Cortex of kidney (tissue), 1 donor: ENCODE measurements at places on chromosomes 16 and 17.

DNA sequence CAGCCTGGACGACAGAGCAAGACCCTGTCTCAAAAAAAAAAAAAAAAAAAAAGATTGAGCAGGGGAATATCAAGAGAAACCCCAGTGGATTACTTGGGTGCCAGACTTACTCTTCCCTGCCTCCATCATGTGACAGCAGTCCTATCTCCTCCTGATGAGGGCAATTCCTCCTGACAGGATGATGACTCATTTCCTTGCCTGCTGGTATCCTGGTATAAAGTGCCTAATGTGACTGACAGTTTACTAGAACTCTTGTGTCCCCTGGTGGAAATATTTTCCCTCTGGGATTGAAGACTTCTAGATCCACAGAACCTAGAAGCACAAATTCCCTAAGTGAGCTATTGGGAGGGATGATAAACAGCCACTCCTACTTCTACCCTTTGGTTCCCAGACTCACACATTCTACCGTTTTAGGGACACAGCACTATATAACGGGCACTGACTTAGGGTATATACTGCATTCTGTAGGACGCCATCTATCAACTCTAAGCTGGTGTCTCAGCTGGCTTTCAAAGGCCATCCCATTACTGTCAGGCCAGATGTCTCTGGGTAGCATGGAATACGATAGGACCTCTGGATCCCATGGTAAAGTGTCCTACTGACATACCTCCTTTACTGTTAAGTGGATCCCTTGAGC is 114.6 kb upstream of the MED13 start:
- DNase-seq = no peak

DNA sequence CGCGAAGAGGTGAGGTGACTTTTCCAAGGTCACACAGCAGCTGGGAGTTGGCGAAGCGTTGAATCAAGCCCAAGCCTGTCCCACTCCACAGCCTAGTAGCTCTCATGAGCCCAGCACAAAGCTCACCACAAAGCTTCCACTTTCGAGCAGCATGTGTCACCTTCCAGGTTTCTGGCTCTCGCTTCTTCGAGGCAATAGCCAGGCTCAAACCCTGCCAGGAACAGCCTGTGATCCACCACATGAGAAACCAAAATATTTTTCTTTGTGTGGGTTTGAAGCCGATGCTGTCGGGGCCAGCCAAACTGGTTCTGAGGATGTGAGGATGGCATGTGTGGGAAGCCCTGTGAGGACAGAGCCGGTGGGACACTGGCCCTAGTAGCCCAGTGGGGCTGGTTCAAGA is 68.1 kb downstream of the COG7 start:
- no peak for DNase-seq

DNA sequence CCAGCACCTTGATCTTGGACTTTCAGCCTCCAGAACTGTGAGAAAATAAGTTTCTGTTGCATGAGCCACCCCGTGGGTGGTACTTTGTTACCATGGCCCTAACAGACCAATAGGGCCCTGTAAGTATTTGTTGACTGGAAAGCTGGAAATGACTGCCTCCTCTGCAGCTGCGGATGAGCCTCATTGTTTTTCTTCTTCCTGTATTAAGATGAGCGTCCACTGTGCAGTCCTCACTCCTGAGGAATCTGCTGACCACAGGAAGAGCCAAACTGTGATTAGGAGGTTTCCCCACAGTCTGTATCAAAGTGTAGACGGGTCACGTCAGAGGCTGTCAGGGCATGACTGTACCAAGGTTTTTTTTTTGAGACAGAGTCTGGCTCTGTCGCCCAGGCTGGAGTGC is 12.2 kb upstream of the AKTIP start:
- no peak for DNase-seq

- no peak for DNase-seq
Observed at GRCh38 chr16:15037003-15037402, 18.9 kb downstream of the NTAN1 start.

DNA sequence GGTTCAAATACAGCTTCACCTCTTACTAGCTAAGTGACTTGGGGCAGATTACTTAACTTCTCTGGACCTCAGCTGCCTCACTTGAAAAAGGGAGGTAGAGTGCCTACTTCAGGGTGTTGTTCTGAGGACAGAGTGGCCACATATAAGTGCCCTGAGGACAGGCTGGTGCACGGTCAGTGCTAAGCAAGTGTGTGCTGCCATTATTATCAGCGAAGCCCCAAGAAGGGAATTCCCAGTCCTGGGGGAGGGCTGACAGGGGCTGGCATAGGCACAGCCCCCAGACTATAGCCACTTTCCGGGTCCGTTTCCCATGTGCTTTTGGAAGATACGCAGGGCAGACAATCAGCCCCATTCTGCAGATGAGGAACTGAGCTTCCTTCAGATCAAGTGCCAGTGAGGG is 2.5 kb downstream of the ZBTB4 start:
- no peak for DNase-seq

DNA sequence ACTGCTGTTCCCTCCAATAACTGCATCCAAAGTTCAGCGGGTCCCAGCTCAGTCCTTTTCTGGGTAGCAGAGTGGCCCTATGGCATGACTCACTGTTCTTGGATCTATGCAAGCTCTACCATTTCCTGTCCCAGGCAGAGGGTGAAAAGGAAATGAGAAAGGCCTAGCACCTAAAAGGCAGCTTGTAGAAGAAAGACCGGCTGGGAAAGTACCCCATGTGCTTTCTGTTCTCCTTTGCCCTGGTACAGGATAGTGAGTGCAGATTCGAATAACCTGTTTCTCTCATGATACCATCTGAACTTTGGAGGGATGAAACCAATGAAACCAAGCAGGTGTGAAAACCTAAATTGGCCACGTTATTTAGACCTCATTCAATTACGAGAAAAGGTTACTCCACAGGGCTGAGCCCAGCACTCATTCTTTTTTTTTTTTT is 12.7 kb upstream of the HASPIN start:
- DNase-seq = no peak

GRCh38 chr16:787978-788398 is at the start of gene RPUSD1:
RPUSD1 (minus strand) TSS chr16:788381; CDS start chr16:787737, 644 bp downstream.
- no peak for DNase-seq

- no peak for DNase-seq
Observed at GRCh38 chr16:82671741-82672140, 45.0 kb downstream of the CDH13 start.

DNA sequence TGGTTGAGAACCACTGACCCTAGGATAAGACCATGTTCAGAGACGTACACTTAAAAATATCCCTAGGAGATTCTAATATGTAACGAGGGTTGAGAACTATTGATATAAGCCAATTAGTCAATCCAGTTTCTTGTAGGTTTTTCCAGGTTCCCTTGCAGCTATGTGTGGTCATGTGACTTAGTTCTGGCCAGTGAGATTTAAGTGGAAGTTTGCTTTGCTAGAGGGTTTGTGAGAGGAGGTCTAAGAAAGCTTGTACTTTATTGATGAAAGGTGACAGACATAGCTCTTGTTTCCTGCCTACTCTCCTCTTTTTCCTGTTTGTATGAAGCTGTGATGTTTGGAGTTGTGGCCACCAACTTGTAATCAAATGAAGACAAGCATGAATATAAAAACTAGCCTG is 110.1 kb upstream of the SIAH1 start:
- DNase-seq = no peak

- no peak for DNase-seq
Observed at GRCh38 chr17:31015639-31016038, 44.8 kb downstream of the RNF135 start.

- no peak for DNase-seq
Observed at GRCh38 chr16:14366974-14367707, 262.9 kb downstream of the PARN start.

GRCh38 chr16:68539711-68540239 is 684 bp downstream of the ZFP90 start:
- DNase-seq = no peak

- DNase-seq = no peak
Observed at GRCh38 chr16:29791845-29792807, 1.6 kb downstream of the KIF22 start.

DNA sequence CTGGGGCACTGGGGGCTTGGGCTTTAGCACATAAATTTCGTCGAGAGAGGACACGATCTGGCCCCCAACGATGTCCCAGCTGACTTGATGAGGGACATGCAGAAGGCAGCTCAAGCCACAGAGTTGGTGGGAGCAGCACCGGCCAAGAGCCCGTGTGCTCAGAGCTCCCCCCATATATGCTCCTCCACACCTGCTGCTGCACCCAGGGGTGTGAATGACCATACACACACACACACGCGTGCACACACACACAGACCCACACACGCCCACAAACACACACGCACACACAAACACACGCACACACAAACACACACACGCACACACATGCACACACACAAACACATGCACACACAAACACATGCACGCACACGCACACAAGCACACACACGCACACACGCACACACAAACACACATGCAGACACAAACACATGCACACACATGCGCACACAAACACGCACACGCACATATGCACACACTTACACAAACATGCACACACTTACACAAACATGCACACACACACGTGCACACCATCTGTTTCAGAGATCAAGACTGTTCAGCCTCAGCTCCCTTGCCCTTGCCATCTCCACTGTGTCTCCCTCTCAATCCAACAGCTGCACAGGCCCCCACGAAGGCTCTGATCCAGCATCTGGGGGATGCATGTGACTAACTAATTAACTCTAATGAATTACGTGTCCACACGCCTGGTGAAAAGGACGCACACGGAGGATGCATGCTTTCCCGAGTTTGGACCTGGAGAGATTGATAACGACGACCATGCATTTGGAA is 85.6 kb upstream of the TNRC6C start:
- no peak for DNase-seq

GRCh38 chr16:11118479-11118878 is 137.5 kb downstream of the SOCS1 start:
- no peak for DNase-seq

- DNase-seq = no peak
Observed at GRCh38 chr16:74045513-74045912, 251.1 kb upstream of the PSMD7 start.

GRCh38 chr17:36599546-36600250 is 1.7 kb upstream of the MRM1 start:
- no peak for DNase-seq

GRCh38 chr16:69599731-69600130 is 34.0 kb downstream of the NFAT5 start:
- DNase-seq = no peak

GRCh38 chr17:66996926-66997325 is 32.4 kb downstream of the CACNG4 start:
- no peak for DNase-seq

DNA sequence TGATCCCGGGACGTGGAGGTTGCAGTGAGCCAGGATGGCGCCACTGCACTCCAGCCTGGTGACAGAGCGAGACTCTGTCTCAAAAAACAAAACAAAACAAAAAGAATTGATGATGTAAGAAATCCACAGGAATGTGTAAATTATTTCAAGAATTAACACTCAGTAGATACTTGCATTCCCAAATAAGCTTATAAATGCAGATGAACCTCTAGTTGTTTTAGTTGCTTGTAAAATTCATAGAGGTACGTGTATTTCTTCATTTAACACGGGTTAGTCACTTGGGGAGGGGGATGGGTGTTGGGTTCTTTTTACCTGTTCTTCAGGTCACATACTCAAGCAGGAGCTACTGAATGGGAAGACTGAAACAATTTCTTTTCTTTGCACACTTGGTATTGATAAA is 55.7 kb upstream of the FBXO47 start:
- DNase-seq = no peak

GRCh38 chr16:51072591-51072990 is 78.5 kb downstream of the SALL1 start:
- DNase-seq = no peak

DNA sequence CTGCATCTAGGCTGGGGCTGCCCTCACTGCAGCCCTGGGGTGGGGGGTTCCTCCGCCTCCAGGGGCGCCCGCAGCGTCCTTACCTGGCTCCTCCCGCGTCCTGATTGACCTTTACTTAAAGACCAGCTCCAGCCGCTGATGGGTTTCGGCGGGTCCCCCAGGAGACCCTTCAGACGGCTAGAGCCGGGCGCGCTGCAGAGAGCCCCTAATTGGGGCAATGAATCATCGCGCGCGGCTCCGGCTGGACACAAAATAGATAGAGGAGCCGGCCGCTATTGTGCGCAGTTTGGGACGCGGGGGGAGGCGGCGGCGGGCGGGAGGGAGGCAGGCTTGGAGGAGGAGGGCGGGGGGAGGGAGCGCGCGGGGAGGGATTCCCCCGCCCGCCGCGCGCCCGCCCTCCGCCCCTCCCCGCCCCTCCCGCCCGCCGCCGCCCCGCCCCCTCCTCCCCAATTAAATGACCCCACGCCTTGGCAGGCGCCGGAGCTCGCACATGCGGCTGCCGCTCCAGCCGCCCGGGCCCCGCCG is 56.5 kb upstream of the CIBAR2 start:
- no peak for DNase-seq

DNA sequence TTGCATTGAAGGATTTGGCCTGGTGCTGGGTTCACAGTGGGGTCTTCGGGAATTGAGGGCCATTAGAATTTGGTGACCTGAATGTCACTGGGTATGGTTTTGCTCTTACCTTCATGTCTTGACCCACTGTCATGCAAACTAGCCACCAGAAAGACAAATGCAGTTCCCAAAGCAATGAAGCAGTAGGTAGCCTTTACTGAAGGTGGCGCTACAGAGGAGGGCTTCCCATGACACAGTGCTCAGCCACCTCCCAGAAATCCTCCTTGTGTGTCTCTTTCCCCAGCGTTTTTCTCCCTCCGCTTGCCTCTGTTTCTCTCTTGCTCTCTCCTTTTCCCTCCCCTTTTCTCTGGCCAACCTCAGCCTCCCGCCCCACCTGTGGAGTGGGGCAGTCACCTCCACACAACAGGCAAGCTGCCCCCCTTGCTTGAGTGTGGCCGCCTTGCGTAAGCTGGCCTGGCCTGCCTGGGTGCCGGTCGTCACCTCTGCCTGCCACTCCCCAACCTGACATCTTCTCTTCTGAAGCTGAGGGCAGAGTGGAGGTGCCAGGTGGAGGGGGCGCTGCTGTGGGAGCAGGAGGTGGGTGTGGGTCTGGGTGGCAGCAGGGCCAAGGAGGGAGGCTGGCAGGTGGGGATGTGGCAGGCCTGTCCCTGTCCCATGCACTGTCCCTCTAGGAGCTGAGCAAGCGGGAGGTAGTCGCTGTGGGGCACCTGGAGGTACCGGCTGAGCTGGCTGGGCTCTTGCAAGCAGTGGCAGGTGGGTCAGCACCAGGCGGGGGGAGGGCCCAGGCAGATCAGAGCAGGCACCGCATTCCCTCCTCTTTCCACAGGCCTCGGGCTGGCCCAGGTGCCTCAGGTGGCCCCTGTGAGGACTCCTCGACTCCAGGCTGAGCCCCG is 34.7 kb downstream of the MYO15A start:
- no peak for DNase-seq

GRCh38 chr16:12461201-12461600 is 342.5 kb downstream of the CPPED1 start:
- DNase-seq = no peak

GRCh38 chr16:85149776-85150175 is 37.5 kb upstream of the CIBAR2 start:
- DNase-seq = no peak
